Kidney tubule cell (primary cell): ENCODE measurements at places on chromosomes 3 and 15.

GRCh38 chr3:104066658-104067057 lies 1300.1 kb upstream of the ALCAM start:
- peak; percentile 46 for DNase-seq

DNA sequence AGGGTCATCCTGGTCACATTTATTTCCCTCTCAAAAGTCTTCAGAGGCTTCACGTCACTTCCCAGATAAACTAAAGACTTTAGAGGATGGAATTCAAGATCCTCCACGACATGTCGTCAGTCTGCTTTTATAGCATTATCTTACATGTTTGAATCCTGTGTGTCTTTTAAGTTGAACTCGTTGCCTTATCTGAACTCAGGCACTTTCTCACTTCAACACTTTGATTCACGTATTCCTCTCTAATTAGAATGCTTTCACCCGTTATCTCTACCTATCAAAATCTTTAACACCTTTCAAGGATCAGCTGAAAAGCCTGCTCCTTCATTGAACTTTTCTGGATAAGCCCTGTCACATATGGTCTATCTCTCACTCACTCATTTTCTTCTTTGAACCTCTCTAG lies 97.1 kb downstream of the MAP2K5 start:
- DNase-seq = no peak

DNA sequence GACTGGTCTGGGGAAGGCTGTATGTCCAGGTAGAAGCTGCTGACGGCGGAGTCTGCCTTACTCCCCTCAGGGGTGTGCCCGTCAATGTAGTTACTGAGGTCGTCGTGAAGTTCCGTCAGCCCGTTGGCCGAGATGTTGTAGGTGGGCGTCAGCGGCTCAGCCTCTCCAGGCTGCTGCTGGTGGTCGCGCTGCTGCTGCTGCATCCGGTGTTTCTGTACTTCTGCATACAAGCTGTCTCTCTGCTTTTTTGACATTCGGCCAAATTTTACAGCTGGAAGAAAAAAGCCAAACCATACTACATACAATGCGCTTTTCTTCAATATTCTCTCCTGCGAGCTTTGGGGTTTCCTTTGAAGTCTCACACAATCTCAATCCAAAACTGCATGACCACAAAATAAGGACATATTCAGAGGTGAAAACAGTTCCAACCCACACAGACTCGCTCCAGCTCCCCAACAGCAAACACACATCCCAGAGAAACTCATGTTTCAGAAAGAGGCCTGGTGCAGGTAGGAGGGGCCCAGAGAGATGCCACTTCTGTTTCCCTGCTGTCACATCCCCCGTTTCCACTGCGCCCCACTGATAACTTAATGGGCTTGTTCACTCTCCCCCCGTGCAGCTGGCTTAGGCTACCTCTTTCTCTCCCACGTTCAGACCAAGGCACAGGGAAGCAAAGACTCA lies 32.5 kb upstream of the ICE2 start:
- no peak for DNase-seq

DNA sequence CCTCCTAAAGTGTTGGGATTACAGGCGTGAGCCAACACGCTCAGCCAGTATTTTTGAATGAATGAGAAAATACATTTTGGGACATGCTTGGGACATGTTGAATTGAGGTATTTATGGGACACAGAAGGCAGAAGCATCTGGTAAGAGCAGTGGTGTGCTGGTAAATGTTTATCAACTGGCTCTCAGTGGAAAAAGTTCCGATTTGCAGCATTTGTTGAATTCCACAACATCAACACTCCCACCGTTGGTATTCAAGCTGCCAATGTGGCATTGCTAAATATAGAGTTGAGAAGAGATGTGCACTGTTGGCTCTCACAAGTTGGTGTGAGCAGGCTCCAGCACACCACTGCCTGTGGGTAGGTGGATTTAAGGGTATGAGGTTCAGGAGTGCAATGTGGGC lies 35.8 kb upstream of the LRRFIP2 start:
- DNase-seq = no peak

- no peak for DNase-seq
These were observed 19.4 kb upstream of the SEMA4B start for GRCh38 chr15:90181776-90182175.

GRCh38 chr15:63056829-63057228 lies 14.3 kb downstream of the TPM1 start:
- peak; percentile 47 for DNase-seq

GRCh38 chr15:78995921-78996893 lies 51.4 kb upstream of the CTSH start:
- DNase-seq = no peak

DNA sequence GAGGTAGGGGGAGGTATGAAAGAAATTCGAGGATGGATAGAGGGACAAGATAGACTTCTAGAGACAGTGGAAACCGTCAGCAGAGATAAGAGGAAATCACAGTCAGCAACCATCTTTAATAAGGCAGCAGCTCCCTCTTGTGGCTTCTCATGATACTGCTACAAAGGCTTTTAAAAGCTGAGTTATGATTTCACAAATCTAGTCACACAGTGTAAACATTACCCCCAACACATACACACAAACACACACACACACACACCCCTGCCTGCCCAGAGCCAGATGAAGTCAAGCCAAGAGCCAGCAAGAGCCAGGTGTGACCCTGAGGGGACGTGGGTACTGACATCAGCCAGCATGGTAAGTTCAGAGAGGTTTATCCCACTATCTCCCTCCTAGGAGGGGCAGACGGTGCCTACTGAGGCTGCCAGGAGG lies 18.9 kb upstream of the TGM5 start:
- DNase-seq = peak; percentile 70

- DNase-seq = peak; percentile 40
These were observed 113.2 kb upstream of the TJP1 start for GRCh38 chr15:29935296-29936004.

- no peak for DNase-seq
These were observed 97.6 kb downstream of the TPRG1 start for GRCh38 chr3:189269365-189269764.

DNA sequence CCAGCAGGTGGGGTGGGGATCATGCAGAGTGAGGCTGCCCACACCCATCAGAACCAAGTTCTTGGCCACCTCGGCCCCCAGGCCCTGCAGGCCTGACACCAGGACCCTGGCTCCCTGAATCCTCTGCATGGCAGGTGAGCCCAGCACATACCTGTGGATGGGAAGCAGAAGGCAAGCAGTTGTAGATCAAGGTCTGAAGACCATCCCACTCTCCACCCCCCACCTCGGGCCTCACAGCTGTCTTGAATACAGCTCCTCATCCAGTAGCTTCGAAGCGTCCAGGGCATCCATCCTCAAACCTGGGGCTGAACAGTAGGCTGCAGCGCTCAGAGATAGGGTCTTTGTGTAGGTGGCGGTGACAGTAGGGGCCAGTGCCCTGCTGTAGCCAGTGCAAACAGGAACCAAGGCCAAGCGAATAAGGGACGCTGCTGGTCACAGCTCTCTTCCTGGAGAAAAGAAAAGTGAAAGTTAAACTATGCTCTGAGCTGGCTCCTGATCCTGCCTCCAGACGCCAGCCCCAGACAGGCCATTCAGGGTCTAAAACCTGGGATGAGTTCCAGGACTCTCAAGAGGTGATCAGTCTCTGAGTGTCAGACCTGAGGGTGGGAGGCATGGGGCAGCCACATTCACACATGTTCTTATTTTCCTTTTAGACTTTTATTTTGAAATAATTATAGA lies at the start of gene UBA7:
UBA7 (minus strand) TSS at position 457 of the 678 bp plus-strand sequence; CDS start at position 291, 166 bp downstream.
- peak; percentile 79 for DNase-seq

- DNase-seq = peak; percentile 12
These were observed 514.6 kb downstream of the NLGN1 start for GRCh38 chr3:173912126-173912525.

GRCh38 chr3:74491874-74492273 lies 122.6 kb downstream of the CNTN3 start:
- no peak for DNase-seq

GRCh38 chr3:170553788-170554757 lies 31.8 kb downstream of the SLC7A14 start:
- no peak for DNase-seq
